Suppressor macrophage treated with lipopolysaccharide for 4 hours (primary cell): ENCODE measurements at places on chromosomes 2 and 18.
A peak's percentile ranks its signal among the peaks of the same experiment; 100 is the strongest.

DNA sequence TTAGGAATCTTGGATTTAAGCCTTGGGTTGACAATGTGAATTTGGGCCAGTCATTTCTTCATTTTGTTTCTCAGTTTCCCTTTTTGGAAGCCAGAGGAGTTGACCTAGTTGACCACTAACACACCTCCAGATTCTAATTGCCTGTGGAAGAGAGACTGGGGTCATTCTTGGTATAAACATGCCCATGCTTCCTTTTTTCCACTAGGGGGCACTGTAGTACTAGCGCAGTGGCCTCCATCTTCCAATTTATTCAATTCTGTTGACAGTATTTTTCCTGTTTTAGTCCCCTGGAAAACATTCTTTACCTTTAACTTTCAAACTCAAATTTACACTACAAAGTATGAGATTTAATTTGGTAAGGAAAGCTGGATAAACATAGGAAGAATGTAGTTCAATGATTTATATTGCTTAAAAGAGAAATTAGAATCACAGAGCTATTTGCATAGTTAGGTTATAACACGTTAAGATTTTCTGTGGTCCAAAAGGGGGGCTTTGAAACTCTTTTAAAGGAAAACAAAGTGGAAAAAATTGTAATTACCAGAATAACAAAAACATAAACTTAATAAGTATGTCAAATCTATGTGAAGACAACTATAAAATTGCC is 57.5 kb upstream of the AGPS start:
- DNase-seq, result peak; percentile 74

DNA sequence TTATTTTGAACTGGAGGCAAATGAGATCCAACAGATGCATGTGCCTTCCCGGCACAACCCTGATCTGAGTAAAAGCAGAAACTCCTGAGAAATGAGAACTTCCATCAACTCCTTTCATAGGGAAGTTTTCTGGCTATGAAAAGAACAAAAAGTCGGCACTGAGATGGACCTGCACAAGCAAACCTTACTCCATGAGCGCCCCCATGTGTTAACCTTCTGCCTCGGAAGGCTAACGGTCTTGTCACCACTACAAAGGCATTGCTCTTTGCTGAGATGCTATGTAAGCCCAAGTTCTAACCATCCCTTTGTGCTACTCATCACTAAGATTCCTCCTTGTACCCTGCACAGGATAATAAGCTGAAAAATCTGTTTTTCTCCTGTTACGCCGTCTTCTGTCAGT is 57.3 kb upstream of the SULT1C3 start:
- peak; percentile 21 for DNase-seq

GRCh38 chr2:189440644-189440946 is 679 bp upstream of the WDR75 start:
- no peak for DNase-seq

DNA sequence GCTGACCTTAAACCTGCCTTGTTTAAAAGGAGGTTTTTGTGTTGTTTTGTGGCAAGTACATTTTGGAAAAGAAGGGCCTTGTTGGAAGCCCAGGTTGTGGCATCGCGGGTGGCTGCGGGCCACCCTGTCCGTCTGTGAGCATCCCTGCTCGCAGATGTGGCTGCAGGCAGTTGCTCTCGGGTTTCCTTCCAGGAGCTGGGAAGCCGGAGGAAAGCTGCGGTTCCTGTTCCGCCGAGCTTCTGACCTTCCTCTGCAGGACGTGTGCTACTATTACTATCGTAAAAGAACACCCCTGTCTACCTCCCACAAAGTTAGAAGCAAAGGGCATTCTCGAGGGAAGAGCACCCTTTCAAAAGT is 766 bp downstream of the MFF start:
- peak; percentile 45 for DNase-seq

GRCh38 chr2:37414470-37414949 is 70.1 kb downstream of the QPCT start:
- DNase-seq, result peak; percentile 72

DNA sequence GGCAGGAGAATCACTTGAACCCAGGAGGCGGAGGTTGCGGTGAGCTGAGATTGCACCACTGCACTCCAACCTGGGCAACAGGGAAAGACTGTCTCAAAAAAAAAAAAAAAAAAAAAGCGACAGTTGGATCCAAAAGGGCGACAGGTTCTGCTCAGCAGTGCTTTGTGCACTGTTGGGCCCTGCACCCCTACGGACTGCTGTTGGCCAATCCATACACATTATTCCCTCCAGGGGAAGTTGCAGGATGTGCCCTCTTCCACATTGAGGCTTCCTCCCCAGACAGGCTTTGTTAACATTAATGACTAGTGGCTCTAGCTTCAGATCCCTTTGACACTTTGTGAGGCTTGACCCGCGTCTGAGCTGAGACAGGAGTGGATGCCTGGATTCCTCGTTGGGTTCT is 9.4 kb downstream of the NT5DC4 start:
- DNase-seq, result no peak

DNA sequence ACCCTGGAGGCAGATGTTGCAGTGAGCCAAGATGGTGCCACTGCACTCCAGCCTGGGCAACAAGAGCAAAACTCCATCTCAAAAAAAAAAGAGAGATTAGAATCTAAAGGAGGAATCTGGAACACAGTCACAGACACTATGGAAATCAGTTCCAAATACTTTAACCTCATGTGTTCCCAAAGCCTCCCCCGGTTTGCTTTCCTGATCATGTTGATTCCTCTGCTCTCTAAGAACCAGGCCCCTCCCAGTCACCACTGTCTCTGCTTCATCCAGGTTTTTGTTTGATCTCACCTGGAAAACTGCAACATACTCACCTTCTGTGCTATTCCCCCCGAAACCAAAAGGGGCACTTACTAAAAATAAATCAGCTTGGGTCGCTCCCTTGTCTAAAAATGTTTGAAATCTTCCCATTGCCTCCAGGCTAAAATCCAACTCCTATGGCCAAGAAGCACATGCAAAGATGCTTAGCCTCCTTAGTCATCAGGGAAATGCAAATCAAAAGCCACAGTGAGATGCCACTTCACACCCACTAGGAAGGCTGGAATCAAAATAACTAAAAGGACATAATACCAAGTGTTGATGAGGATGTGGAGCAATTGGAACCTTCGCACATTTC is 6.2 kb upstream of the NEU2 start:
- no peak for DNase-seq

DNA sequence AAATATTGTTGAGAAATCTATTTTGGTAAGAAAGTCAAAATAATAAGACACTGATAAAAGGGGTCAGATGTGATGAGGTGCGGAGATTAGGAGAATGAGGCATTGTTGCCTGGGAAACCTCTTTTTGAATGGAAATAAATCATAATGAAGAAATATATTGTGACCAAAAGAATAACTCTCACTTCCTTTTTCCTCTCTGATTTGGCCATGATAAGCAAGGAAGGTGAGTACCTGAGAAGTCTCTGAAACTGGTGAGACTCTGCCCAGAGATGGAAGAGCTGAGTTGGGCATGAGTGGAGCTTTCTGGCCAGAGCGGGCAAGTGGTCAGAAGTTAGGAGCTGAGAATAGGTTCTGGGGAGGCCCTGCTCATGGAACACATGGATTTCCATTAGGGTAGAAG is 11.8 kb downstream of the LAMA3 start:
- no peak for DNase-seq

DNA sequence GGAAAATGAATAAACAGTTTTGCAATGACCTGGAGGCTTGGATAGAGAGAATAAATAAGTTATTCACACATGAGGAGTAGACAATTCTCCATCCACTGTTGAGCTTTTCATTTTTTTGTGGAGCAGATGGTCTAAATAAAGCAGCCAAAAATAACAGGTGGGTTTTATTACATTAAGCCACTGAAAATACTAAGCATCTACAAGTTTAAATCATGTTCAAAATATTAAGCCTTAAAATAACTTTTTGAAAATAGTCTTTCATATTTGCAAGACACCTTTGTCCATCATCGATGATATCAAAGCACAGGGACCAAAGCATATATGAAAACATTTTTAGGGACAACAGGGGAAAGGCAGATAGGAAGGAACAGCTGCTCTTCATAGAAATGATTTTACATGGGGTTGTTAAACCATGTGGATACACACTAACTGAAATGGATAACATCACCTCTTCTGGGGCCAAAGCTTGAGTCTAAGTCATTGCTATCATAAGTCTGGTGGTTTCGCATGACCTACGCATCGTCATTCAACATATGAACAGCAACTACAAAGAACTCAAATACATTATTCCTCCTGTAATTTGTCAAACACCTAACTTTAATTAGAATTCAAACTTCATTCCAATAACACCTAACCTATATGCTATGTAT is 197.6 kb upstream of the CHST9 start:
- DNase-seq, result no peak

GRCh38 chr2:107364361-107364950 is 462.2 kb upstream of the RGPD4 start:
- no peak for DNase-seq

GRCh38 chr2:215314896-215315295 is 3.0 kb downstream of the ATIC start:
- DNase-seq, result no peak

GRCh38 chr2:50529600-50530218 is 502.2 kb downstream of the NRXN1 start:
- peak; percentile 32 for DNase-seq

DNA sequence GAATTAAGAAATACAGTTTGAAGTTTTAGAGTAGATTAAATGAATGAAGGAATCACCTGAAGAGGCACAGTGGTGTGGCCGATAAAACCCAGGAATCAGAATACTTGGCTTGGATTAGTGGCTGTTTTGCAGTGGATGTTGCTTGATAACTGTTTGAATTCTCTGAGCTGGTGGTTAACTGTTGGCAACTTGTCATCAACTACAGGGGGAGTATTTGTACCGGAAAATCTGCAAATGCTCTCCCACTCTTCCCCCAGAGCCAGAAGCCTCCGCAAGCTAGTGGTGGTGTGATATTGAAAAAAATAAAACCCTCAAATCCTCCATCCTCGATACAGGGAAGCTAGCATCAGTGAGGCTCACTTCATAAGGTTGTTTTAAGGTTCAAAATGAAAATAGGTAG is 326.7 kb downstream of the DPP10 start:
- DNase-seq, result no peak

DNA sequence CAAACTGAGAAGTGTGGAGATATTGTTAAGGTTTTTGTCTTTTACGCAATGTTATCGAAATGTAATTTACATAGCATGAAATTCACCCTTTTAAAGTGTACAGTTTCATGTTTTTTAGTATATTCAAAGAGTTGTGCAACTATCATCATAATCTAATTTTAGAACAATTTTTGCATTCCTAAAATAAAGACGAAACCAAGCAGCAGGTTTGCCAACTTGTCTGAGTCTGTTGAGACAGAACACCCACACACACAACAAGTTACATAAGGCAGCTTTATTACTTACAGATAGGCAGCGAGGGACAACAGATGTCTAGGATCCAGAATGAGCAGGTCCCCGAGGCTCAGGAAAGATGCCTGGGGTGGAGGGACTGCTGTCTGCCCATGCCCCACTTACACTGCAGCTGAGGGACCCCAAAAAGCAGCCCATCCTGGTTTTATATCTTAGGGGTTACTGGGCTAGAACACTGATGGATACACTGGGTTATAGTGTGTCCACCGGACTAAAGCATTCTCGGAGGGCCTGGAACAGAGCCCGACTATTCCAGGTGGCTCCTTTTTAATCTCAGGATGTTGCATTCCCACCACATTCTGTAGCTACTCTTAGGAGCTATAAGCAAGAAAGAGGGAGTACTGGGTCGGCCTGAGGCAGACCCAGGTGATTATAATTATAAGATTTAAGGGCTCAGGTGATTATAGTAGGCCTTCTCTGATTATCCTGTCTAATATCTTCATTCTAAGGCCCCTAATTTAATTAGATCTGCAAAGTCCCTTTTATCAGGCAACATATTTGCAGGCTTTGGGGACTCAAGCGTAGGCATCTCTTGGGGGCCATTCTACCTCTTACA is 150.2 kb upstream of the DOK6 start:
- no peak for DNase-seq

- no peak for DNase-seq
These were observed 128.7 kb upstream of the GLI2 start for GRCh38 chr2:120606931-120607330.

GRCh38 chr2:164761737-164762460 is 79.7 kb downstream of the COBLL1 start:
- no peak for DNase-seq

- DNase-seq, result no peak
These were observed 1319.3 kb upstream of the CDH2 start for GRCh38 chr18:29496152-29496680.

GRCh38 chr18:9712130-9712577 is 4.1 kb downstream of the RAB31 start:
- DNase-seq, result no peak

DNA sequence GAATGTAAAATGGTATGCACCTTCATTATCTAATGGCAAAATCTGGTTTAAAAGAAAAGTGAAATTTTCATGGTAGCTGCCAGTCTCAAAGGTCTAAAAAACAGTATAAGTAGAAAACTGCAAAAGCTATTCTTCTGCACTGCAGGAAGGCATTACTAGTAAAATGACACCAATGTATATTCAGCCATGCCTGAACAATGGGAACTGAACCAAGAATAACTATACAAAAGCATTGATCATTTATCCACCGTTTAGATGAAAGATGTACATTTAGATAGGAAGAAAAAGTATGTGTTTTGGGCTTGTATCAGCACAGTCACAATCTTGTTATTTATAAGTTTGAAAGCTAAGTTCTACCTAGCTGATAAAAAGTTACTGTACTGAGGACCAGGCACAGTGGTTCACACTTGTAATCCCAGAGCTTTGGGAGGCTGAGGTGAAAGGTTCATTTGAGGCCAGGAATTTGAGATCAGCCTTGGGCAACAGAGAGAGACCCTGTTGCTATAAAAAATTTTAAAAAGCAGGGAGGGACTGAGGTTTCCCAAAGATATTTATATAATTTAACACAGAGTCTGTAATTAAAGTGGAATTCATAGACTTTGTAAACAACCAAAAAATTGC is 163.1 kb upstream of the WDSUB1 start:
- DNase-seq, result no peak

DNA sequence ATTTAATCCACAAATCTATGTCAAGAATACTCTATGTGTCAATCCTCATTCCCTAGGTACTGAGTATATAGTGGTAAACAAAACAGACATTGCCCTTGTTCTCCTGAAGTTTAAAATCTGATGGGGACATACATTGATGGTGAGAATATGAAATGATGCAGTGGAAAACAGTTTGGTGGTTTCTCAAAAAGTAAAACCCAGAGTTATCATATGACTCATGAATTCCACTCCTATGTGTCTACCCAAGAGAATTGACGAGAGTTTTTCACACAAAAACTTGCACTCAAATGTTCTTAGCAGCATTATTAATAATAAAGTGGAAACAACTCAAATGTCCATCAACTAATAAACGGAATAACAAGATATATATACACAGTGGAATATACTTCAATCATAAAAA is 586.7 kb downstream of the CCDC85A start:
- DNase-seq, result no peak

DNA sequence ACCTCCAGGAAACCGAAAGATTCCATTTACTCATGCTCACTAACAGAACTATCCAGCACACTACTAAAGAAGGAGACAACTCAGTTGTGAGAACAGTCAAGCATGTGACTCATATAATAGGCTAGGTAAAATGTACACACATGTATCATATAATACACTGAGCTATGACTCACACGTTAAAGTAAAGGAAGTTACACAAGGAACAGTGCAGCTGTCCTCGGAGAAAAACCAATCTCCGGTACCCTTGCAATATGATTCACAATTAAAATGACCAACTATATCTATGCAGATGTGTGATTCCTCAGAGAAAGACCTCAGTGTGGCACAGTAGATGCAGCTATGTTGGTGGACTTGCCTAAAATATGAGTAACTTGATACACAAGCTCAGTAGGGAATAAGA is 76.5 kb downstream of the STRN start:
- peak; percentile 55 for DNase-seq
